Right lung (tissue), 10 donors: ENCODE measurements at places on chromosomes 6 and 20. TPM values are rescaled to one million over a fixed set of nuclear protein-coding genes. Genes with fewer than 3 reads are reported as not detected.

The TRIM38 gene
- 14.5 TPM for polyA plus RNA-seq

The PRSS16 gene
- 4.9 TPM for polyA plus RNA-seq

The ZNF311 gene
- polyA plus RNA-seq: 7.3 TPM

The NR2E1 gene
- polyA plus RNA-seq: not detected

The HLA-DQA1 gene
- 4.0 TPM for polyA plus RNA-seq

DNA sequence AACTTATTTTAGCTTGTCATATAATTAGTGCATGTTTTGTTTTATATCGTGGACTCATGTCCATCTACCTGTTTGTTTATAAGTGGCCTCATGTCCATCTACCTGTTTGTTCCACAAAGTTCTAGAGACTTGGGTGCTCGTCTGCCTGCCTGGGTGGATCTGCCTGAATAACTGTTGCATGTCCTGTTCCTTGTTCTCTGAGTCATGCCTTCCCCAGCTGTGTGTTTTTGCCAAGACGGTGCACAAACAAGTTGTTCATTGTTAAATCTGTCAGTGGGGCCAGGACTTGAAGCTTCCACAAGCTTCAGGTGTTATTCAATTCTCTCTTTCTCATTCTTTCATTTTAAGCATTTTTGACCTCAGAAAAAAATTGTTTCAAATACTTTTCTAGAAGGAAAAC is 358.0 kb upstream of the CITED2 start:
- no peak for DNase-seq

GRCh38 chr6:2396042-2396657 is 150.7 kb upstream of the GMDS start:
- DNase-seq: no peak

GRCh38 chr6:110266996-110267395 is 86.8 kb downstream of the CDC40 start:
- DNase-seq: no peak

- DNase-seq: no peak
Observed at GRCh38 chr6:43838276-43839036, 68.4 kb downstream of the VEGFA start.

GRCh38 chr6:93407186-93407585 is 12.2 kb downstream of the EPHA7 start:
- DNase-seq: peak; percentile 62

- DNase-seq: no peak
Observed at GRCh38 chr20:8645326-8645725, 423.6 kb upstream of the PLCB4 start.

DNA sequence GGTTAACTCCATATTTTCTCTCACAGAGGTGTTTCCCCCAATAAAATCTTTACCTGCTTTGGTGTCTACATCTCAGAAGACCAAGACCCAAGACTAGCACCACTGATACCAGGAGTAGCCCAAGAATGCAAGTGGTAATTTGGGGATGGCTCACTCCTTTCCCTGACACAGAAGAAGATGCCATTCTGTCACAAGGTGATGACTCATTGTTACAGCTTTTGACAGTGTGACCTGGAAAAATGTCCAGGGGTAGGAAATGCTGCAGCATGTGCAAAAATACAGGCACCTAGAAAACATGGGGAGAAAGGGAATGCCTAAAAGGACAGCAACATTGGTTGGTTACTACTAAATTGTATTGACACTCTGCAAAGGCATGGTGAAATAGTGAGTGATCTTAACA is 254.0 kb upstream of the GJE1 start:
- no peak for DNase-seq

GRCh38 chr20:37323985-37324384 is 22.0 kb upstream of the SRC start:
- DNase-seq: no peak

DNA sequence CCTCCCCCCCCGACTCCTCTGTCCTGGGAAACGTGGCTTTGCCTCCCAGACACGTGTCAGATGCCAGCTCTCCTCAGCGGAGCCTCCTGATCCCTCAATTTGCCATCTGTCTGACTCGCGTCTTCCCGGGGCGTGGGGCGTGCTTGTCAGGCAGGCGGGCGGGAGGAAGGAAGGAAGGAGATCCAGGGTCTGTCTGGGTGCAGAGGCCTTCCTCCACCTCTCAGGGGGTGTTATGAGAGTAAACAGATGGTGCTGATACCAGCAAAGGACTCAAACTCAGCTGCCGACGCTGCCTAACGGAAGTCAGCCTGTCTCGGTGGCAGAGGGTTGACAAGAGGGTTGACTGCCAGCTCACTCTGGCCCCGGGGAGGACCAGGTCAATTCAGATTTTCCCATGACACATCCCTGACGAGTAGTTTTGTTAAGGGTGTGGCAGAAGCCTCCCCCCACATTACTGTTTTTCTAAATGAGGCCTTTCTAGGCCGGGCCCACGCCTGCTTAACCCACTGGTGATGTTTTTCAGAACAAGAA is 17.0 kb downstream of the UQCC2 start:
- no peak for DNase-seq

DNA sequence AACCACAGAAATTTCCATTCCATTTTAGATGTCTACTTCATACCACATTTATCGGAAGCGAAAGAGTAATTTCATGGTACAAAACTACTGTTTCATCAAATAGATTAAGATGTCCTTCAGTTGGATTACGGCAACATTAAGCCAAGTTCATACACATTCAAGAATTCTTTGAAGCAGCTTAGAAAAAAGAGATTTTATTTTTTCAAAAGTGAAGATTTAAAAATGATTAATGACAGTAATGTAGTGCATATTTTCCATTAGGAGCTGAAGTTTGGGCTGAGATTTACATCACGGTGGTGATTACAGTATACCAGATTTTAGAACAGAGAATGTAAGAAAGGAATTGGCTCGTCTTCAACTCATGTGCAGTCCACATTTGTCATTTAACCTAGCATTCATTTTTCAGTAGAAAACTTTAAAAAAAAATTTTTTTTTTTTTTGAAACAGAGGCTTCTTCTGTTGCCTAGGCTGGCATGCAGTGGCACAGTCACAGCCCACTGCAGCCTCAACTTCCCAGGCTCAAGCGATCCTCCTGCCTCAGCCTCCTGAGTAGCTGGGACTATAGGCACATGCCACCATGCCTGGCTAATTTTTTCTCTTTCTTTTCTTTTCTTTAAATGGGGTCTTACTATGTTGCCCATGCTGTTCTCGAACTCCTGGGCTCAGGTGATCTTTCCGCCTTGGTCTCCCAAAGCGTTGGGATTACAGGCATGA is 1.9 kb downstream of the SYNJ2 start:
- no peak for DNase-seq

DNA sequence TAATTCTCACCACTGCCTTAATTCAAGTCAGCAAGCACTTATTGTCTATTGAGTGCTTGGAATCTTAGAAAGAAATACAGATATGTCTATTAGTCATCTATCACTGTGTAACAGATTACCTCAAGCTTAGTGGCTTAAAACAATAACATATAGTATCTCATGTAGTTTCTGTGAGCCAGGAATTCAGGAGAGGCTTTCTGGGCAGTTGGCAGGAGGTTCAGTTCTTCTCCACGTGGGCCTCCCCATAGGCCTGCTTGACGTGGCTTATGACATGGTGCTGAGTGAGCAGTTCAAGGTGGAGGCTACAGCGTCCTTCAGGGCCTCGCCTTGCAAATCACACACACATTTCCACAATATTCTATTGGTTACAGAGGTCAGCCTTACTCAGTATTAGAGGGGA is 69.7 kb downstream of the DTD1 start:
- no peak for DNase-seq

GRCh38 chr6:155267411-155267810 is 3.6 kb downstream of the CLDN20 start:
- DNase-seq: no peak

DNA sequence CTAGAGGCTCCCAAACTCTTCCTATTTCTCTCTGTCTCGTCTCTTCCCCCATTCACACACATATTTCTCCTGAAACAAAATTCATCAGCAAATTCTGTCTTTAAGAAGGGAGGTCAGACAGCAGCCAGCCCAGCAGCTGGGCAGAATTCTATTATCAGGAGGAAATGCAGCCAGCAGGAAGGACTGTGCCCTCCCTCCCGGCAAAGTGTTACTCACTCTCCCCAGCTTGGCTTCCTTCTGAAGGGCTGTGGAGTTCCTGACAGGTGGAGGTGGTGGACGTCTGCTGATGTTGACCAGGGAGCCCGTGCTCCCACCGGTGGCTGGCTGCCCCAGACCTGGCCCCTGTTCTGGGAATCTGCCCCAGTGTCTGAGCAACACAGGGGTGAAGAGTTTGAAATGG is 37.3 kb downstream of the KCNB1 start:
- DNase-seq: no peak

DNA sequence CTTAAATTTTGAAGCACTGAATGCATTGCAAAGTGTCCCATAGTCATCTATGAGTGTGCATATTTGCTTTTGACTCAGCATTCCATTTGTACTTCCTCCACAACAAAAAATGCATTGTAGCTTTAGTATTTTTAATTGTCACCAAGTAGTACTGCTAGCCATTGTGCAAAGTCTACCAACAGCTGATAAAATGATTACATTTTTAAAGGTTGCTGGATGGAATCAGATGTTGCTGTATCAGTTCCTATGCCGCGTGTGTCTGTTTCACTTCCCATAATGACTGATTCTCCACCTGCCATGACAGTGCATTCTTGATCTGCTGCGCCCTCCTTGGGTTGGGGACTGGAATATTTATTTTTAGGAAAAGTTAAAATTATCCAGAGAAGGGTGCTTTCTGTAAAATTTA is 41.2 kb downstream of the SLX4IP start:
- no peak for DNase-seq

DNA sequence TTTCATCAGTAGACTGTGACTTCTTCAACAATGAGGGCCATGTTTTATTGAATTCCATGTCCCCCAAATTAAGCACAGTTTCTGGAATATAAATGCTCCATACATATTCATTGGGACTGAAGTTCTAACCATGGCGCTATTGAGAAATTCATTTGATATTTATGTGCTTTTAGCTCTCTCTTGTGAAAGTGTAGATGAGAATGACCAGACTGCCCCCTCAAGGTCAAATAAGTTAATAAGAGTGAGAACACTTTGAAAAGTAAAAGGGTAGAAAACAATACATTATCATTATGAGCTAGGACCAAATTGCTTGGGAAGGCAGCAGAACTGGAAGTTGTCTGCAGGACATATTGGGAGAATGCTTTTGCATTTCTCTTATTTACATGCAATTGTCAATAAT is 597.9 kb downstream of the EPM2A start:
- no peak for DNase-seq

GRCh38 chr20:45373353-45374100 is 4.6 kb downstream of the TP53TG5 start:
- DNase-seq: peak; percentile 68
